GM12864 (cell line): ENCODE measurements at places on chromosomes 5 and 9.

- DNase-seq, result no peak
Observed at GRCh38 chr9:133991214-133991921, 756 bp downstream of the VAV2 start.

DNA sequence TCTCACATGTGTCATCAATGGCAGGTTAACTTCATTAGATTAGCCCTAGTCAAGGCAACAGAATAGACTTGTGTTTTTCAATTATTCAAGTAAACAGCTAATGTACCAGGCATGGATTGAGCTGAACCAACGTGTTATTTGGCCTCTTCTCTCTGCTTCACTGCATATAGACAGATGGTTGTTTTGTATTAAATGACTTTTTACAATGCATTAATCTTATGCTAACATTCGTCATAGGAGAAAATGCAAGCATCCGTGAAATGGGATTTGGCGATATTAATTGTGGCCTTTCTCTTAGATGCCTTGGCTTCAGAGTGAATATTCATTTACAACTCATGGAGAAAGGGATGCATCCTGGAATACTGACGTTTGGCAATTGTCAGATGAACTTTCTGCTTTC is 208.0 kb downstream of the KCTD16 start:
- DNase-seq, result no peak

DNA sequence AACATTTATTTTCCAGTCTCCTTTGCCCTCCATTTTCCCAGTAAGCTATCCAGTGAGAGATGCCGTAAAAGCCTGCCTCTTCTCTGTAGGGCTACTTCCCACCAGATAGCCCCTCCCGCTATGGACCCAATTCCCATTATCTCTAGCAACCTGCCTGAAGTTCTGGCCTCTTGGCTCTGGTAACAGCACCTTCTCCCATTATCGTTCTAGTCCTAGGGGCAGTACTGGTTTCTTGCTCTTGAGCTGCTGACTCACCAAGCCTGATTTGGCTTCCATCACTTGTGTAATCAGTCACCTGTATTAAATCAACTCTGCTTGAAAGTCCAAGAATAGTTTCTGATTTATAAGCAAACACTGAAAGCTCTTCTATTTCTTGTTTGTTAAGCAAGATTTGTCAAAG is 42.8 kb upstream of the PARP8 start:
- DNase-seq, result no peak

DNA sequence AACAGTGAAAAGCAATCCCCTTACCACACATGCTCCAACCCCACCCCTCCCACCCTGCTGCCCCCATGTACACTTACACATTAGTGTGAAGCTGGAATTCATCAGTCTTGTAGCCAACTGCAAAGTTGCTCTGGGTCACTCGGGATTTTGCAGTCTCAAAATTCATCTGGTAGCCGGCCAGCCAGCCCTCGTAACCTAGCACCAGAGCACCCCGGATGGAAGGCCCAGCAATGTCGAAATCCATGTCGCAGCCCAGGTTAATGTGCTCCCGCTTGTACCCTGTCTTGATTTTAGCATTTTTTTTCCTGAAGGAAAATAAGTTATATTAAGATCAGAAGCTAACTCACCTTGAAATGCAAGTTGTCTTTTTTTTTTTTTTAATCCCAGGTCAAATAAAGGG is 12.2 kb upstream of the C5orf15 start:
- DNase-seq, result no peak

DNA sequence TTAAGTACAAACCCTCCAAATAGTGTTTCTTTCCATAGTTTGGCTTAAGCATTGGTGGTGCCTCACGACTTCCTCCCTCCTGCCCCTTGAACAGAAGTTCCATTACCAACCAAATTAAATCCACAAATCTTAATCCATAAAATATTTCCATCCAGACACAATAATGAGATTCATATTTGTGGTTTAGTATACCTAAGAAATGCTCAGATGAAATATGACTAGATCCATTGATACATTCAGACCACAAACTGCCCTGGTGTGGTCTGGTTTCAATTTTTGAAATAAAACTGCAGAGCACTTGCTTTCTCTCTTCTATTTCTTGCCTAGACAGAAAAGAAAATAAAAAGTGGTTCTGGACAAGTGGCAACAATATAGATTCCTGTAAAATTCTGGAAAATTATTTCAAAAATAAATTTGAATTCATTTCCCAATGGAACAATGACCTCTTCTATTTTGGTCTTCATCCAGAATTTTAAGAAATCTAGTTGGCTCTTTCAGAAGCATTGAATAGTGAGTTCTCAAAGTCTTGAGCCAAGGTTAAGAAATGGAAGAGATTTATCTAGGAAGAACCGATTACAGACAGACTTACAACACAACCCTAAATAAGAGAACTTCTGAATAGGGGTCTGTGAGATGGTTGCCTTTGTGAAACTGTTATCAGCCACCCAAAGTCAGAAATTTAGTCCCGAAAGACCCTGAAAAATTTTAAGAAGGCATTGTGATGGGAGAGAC is 14.0 kb downstream of the TNC start:
- DNase-seq, result no peak

DNA sequence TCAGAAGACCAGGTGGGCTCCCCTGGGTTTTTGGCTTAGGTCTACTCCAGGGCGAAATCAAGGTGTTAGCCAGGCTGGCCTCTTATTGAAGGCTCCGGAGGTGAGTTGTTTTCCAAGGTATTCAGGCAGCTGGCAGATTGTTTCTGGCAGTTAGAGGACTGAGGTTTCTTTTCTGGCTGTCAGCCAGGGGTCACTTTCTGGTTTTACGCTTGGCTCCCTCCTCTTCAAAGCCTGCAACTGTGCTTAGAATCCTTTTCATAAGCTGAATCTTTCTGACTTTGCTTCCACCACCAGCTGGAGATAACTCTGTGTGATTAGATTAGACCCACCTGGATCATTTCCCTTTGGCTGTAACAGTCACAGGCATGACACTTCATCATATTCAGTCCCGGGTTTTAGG is 24.6 kb downstream of the RFK start:
- no peak for DNase-seq

- no peak for DNase-seq
Observed at GRCh38 chr9:107294756-107295155, 11.7 kb downstream of the RAD23B start.

DNA sequence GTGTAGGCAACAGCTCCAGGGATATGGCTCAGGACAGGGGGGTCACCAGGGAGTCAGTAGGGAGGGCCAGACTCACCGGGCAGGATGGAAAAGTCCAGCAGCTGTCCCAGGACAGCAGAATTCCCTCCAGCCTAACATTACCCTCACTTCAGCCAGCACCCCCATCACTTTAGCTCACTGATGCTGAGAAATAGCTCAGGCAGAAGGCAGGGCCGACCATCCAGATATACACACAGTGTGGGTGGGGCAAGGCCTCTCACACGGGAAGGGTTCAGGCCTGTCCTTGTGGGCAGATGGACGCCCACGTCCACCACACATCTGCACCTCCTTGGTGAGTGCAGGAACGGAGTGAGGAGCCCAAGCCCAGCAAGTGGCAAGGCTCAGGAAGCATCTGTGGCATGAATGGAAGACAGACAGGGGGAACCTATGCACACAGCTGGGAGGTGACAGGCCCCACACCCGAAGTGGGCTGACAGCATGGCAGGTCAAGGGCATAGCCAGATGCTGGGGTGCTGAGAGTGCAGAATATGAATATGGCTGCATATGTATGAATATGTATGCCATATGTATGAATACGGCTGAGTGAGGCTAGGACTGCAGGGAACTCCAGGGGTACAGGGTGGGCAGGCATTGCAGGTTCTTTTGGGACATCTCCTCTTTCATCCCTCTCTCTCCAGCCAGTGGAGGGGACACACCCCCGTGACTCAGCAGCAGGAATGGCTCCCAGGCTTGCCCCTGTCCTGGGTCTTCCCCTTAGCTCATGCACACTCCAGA is 17.0 kb downstream of the BICD2 start:
- DNase-seq, result no peak

DNA sequence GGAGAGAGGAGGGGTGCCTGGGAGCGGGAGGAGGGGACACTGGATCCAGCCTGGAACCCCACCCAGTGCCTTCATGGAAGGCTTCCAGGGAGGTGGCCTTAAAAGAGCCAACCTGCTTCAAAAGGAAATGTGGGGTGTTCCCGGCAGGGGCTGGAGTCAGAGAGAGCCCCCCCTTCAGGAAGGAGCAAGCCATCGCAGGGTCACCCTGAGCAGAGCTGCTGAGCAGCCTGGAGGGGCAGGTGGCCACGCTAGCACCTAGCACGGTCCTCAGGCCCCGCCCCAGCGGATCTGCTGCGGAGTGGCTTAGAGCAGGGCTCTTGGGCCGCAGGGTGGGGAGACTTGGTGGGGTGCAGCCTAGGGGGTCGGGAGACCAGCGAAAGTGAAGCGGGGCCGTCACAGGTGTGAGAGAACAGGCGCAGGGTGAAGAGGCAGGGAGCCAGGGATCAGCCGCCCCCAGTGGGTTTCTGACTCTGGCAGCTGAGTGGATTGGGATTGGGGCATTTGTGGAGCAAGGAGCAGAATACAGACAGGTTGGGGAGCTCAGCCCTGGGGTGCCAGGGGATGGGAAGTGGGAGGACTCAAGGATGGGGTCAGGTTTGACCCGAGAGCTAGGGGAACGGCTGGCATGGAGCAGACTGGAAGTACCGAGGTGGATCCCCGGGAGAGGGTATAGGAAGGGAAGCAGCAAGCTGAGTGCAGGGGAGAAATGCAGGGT is 1.5 kb downstream of the LCN2 start:
- DNase-seq, result no peak

GRCh38 chr9:76255781-76256455 is 138.3 kb downstream of the RFK start:
- DNase-seq, result no peak

DNA sequence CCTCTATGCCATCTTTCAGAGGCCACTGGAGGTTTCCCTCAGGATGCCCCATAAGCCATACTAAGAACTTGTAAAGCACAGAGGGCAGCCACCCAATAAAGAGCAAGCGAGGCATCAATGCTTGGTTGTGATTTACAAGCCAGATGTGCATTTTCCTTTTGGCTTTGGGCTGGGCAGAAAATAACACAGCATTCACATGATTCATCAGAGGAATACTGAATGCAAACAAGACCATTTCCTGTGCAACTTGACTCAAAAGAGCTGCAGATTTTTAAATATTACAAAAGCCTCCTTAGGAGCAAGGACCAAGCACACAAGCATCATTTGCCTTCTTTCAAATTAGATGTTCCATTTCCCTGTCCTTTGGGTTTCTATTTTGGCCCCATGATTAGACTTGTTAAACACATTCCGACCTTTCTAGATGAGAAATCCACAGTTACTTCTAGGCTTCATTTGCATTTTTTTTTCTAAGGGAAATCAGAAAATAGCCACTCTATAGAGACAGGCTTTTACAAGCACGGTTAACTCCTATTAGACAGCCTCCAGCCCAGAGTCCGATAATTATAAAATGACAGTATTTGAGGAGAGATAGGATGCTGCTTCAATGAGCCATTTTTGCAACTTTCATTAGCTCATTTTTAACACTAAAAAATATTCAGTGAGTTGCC is 207.8 kb downstream of the SEMA5A start:
- no peak for DNase-seq

DNA sequence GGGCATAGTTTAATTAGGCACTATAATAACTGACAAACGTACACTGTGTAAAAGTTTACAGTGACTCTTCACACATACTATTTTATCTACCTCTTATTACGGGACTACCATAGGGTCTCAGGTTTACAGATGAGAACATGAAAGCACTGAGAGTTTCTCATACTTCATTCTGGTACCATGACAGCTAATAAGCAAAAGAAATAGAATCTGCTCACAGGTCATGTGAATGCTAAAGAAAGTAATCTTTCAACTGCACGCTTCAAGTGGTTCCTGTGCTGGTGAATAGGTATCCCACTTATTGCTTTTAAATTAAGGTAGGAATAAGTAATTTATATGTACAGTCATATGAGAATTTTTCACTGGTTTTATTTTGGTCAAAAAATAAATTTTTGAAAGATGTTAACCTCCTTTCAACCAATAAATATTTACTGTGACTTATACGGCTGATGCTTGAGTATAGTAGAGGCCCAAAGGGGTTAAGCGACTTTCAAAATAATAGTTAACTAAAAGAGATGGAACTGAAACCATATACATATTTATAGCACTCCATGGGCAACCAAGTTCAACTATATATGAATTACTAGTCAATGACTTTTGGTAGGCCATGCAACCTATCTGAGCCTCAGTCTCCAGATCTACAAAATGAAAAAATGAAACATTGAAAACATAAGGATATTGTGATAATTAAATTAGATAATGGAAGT is 8.1 kb downstream of the CDKN2A start:
- DNase-seq, result no peak

- DNase-seq, result no peak
Observed at GRCh38 chr5:83428890-83429289, 42.7 kb upstream of the VCAN start.

DNA sequence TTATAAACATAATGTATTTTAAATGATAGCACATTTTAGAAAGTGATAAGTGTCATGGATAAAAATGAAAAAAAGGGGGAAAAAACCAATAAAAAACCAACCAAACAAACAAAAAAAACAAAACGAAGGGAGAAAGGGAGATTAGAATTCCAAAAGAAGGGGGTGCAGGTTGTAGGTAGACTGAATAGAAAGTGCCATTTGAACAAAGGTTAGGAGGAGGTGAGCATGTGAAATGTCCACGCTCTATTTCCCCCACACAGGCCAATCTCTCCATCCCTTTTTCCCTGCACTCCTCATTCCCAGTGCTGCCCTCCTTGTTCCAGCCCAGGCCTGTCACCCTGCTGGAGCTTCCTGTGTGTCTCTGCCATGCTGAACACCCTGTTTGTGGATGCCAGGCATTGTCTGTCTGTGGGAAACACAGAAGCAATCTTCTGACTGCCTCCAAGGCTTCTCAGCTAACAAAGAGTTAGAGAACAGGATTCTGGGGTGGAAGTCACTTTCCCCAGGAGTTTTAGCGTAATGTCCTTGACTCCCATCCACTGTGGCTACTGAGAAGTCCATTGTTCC is 138.8 kb downstream of the ADAMTS16 start:
- no peak for DNase-seq

GRCh38 chr9:132030626-132031325 is 48.9 kb downstream of the MED27 start:
- no peak for DNase-seq

- no peak for DNase-seq
Observed at GRCh38 chr9:117917873-117918272, 213.7 kb downstream of the TLR4 start.

DNA sequence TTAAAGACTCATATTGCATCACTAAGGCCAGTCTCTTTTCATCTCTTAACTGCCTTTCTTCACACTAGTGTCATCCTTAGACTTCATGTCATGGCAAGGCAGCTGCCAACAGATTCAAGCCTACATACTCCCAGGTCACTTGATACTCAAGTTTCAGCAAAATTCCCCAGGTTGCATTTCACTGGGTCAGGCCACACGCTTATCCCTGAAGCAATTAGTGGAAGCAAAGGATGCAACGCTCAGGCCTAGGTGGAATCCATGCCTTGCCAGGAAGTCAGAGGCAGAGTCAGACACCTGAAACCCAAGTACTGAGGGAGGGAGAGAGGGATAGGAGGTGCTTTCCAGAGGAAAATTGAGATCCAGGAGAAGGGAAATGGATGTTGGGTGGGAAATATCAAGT is 28.9 kb downstream of the YIPF5 start:
- no peak for DNase-seq

GRCh38 chr9:109416135-109416706 is 81.9 kb downstream of the PTPN3 start:
- DNase-seq, result no peak
